ENCODE measurements at places on chromosomes 7 and 10.

GRCh38 chr10:122054048-122055025, 65.4 kb downstream of the TACC2 start:
- DNase-seq = no peak

DNA sequence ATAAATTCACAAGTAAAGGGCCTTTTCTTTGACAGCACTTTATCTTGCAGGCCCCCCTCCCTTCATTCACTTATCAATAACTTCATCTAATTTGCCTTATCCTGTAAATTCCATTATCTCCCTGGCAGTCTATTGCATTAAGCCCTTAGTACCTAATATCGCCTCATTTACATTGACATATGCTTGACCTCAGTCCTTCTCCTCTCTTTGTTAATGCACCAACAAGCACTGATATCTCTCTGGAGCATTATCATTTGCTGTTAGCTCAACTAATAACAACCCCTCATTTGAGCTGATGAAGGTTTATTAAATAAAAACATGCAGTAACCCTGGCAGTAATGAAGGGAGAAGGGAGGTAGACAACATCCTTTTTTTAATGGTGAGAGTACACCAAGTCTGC, 46.8 kb downstream of the EXOC4 start:
- no peak for DNase-seq

DNA sequence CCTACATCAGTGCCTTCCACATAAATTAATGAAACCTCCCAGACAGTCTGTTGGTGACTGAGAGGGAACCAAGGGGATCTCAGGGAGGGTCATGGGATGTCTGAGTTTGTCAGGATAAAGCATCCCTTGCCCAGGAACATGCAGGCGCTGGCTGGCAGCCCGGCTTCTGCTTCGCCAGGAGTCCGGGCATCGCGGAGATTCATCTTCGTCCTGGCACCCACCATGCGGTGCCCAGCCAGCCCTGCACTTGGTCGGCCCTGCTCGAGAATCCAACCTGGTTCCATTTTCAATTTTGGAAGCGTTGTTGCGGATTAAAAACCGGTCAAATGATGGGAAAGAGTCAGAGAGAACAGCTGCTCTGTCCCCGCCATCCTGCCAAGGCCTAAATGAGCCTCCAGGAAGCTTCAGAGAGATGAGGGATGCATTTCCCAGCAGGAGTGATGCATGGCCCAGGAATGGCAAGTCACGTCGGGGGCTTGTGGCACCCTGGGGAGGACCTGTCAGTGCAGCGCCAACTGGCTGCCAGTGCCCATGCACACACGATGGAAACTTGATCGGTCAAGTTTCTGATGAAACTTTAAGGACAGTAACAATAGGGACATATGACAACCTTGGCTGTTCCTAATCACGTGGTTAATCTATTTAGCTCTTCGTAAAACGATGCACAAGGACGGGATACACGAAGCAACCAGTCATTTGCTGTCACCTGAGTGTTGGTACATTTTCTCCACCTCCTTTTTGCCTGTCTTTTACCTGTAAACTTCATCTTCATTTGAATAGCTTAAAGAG, 260.8 kb upstream of the MKI67 start:
- no peak for DNase-seq

GRCh38 chr7:74029991-74030415, 2.0 kb downstream of the ELN start:
- no peak for DNase-seq

DNA sequence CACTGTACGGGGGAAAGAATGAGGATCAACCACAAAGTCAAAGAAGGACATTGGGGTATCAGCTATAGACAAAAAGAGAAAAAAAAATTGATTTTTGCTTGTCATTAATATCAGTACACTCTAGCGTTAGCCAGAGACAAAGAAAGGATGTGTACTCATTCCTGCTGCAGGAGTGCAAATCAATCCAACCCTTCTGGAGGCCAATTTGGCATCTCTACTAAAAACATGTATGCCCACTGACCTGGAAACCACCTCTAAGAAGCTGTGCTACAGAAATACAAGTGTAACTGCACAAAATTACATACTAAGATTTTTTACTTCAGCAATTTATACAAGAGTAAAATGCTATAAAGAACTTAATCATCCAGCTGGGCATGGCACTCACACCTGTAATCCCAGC, 13.6 kb downstream of the NSMCE4A start:
- DNase-seq = no peak

- no peak for DNase-seq
These were observed 187.4 kb downstream of the CYP26A1 start for GRCh38 chr10:93261089-93261488.

- DNase-seq = no peak
These were observed 6.4 kb downstream of the CLDN12 start for GRCh38 chr7:90409667-90410066.

- no peak for DNase-seq
These were observed 10.8 kb downstream of the LFNG start for GRCh38 chr7:2530071-2530987.

- no peak for DNase-seq
These were observed 16.2 kb downstream of the ZNF425 start for GRCh38 chr7:149109969-149110368.

GRCh38 chr10:5762531-5762930, 50.7 kb downstream of the GDI2 start:
- DNase-seq = no peak

DNA sequence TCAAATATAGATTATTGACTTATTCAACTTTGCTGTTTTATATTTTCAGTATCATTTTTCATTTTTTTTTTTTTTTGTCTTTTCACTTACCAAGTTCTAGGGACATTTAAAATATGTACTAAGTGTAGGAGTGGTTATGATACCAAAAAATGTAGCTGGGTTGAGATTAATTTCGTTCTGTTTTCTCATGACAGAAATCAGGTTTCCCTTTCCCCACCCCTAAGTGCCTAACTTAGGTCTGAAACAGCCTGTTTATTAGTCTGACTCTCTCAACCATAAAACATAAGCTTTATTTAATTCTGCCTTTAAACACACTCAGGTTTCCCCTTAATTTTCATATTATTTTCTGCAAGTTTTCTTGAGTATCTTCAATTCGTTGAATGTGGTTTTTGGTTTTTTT, 22.1 kb downstream of the TMEM106B start:
- DNase-seq = no peak

DNA sequence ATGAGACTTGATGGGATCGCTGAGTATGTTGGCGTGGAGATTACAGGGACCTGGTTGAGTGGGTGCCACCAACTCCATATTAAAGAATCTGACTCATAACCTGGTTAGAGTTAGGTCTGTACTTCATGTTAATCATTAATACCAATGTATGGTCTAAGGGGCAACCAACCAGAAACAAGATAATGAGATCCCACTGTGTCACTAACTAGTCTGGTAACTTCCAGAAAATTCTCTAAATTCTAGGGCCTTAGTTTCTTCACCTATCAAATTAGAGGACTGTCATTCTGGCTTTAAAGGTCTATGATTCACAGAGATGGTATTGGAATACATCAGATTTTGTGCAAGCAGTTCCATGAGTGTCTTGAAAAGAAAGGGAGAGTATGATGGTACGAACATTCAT, 102.2 kb downstream of the SNX10 start:
- DNase-seq = no peak

- DNase-seq = no peak
These were observed 82.5 kb downstream of the RTKN2 start for GRCh38 chr10:62185919-62186692.

DNA sequence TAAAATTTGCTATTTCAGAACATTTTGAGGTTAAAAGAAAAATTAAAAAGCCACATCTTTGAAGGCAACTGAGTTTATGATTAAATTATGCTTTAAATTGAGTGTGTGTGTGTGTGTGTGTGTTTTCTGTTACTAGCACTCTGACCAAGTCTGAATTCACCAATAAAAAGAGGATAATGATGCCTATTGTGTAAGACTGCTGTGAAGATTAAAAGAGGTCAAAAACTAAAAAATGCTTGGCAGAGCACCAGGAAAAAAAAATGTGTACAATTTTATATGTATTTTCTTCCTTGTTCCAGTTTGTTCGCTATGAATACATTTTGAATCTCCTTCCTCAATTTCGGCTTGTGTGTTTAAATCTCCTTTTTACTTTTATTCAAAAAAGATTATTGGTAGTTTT, 316.6 kb upstream of the MAGI2 start:
- DNase-seq = no peak

- DNase-seq = no peak
These were observed 21.4 kb upstream of the MLXIPL start for GRCh38 chr7:73645643-73646174.

- no peak for DNase-seq
These were observed 155.0 kb downstream of the C7orf25 start for GRCh38 chr7:42756841-42757240.

GRCh38 chr10:130042381-130042780, 68.2 kb downstream of the C10orf143 start:
- no peak for DNase-seq

DNA sequence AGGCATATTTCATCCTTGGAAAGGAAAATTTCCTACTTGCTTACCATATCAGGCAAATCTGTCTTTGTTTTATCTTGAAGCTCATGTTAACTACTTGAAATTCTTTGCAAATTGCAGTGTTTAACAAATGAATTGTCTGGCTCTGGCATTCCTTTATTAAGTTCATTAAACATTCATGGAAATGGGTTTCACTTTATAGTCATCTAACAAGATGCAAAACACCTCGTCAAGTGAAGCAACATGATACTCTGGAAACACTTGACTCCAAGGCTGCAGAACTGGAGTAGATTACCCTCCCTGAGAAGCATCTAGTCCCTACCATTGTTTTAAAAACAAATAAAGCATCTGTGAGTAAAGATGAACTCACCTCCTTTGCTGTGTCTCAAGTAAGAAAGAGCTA, 1086.9 kb downstream of the NRG3 start:
- no peak for DNase-seq

- DNase-seq = peak; percentile 64
These were observed 109.6 kb downstream of the MYL10 start for GRCh38 chr7:101519324-101520023.

GRCh38 chr7:121271916-121272315, 56.9 kb upstream of the WNT16 start:
- no peak for DNase-seq

- DNase-seq = no peak
These were observed 124.1 kb upstream of the TEX47 start for GRCh38 chr7:88919478-88920131.

DNA sequence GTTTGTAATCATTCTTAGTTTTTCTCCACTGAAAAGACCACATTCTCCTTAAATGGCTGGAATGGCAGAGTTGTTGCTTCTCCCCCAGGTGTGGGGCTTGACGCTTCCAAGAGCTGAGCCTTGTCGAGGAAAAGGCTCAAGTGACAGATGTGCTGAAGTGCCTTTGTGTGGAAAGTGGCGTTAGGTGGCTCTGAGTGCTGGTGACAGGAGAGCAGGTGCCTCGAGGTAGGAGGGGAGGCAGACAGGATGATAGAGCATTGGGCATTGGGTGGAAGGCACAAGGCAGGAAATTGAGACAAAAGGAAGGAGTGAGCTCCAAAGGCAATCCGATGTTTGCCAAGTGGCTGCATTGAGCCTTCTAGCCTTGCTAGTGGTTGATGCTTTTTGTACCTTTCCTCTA, 6.7 kb downstream of the KIAA1217 start:
- no peak for DNase-seq

- DNase-seq = no peak
These were observed 156.4 kb downstream of the PRPF18 start for GRCh38 chr10:13743101-13743693.

DNA sequence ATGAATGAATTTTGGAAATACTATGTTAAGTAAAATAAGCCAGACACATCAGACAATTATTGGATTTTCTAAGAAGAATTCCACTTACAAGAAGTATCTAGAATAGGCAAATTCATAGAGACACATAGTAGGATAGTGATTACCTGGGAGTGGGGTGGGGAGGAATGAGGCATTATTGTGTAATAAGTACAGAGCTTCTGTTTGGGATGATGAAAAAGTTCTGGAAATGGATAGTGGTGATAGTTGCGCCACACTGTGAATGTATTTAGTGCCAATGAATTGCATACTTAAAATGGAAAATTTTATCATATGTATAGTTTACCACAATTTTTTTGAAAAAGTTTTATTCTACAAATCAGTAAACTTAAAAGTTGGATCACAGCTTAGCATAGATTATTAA, 297.2 kb upstream of the KAT6B start:
- DNase-seq = no peak

GRCh38 chr10:78339251-78339650, 305.6 kb downstream of the RPS24 start:
- no peak for DNase-seq

DNA sequence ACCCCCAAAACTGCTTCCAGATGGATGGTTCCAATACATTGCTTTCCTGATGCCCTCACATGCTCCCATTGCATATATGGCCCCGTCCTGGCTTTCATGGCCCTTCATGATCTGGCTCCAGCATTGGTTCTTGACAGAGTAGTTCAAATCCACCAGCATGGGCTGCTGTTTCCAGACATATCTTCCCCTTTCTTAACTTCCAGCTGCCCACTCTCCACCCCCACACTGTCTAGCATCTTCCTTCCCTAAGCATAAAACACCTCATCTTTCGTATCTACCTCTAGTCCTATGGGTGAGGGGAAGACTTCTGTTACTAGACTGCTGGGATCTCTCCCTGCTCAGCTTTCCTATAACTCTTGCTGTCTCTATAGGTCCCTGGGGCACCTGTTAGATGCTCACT, 13.2 kb upstream of the GOLGA7B start:
- DNase-seq = no peak

GRCh38 chr7:129914536-129915272, 38.1 kb downstream of the UBE2H start:
- no peak for DNase-seq

- no peak for DNase-seq
These were observed 5.0 kb upstream of the AQP1 start for GRCh38 chr7:30906515-30907240.

- no peak for DNase-seq
These were observed 23.7 kb downstream of the BTBD16 start for GRCh38 chr10:122294511-122295450.

GRCh38 chr7:133484086-133484485, 231.2 kb downstream of the EXOC4 start:
- no peak for DNase-seq

- DNase-seq = no peak
These were observed 133.5 kb downstream of the SGMS1 start for GRCh38 chr10:50490241-50490640.

GRCh38 chr7:80632139-80632538, 6.3 kb upstream of the CD36 start:
- no peak for DNase-seq

- no peak for DNase-seq
These were observed 6.0 kb downstream of the PHKG1 start for GRCh38 chr7:56086761-56087160.

GRCh38 chr10:29794776-29795611, 160.2 kb upstream of the SVIL start:
- no peak for DNase-seq

DNA sequence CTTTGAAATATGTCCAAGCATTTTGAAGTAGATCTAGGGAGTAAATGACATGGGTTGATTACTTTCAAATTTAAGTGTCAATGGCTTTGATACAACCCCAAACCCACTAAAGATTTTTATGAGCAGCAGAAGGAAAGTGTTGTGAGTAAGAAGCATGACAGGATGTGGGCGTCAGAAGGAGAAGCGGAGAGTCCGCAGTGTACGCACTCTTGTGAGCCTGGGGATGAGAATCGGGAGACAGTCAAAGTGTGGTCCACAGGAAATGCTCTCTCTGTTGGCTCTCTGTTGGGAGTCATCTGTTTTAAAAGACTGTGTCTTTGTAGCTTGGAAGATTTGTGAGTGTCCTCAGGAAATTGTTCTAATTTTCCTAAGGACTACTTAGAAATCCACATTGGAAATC, 629.8 kb upstream of the ADARB2 start:
- DNase-seq = no peak
